ENCODE measurements at places on chromosomes 2 and 18. TPM values are rescaled to one million over a fixed set of nuclear protein-coding genes. Genes with fewer than 3 reads are reported as not detected.

Gene CPS1
- total RNA-seq: not detected

DNA sequence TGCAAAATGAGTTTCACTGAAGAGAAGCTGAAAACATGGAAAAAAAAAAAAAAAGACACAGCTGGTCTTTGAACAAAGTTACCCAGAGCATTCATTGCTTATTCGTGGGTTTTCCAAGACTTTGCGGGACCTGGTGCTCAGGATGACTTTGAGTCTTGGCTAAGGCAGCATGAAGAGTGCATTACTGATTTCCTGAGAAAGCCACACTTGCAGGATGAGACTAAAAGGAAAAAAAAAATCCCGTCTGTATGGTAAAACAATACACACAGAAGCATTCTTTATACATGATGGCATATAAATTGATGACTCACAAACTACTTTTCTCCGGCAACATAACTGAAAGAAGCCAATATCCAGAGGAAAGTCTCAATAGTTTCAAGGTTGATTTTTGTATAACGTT lies 195.4 kb downstream of the SPP2 start:
- DNase-seq: no peak

- DNase-seq: no peak
Observed at GRCh38 chr2:75600461-75601011, 39.8 kb upstream of the EVA1A start.

- no peak for DNase-seq
Observed at GRCh38 chr2:225891771-225892170, 492.3 kb downstream of the NYAP2 start.

GRCh38 chr2:101830555-101830954 lies 133.0 kb downstream of the MAP4K4 start:
- DNase-seq: no peak

DNA sequence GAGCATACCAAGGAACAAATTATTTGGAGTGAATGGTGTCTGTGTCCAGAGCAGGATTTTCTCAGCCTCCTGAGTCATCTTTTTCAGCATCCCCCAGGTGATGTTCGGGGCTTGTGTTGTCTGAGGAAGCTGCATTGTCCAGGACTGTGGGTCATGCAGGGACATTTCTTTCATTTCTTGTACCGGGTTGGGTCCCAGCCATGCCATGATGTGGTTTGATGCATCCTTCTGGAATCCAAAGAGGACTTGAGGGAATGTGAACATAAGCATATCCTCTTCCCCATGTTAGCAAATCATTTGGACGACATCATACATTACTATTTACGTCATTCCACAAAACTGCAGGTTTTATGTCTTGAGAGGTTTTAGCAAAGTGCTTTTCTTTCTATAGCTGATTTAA lies 797.8 kb downstream of the CCDC85A start:
- DNase-seq: no peak

GRCh38 chr2:157875641-157876065 lies 477 bp downstream of the ACVR1 start:
- peak; percentile 62 for DNase-seq

Gene POTEJ
- total RNA-seq: not detected

Gene WNT10A
- 12.4 TPM for total RNA-seq

Gene FBXO15
- total RNA-seq: 2.6 TPM

- no peak for DNase-seq
Observed at GRCh38 chr2:64881037-64881492, 108.1 kb upstream of the SLC1A4 start.

Gene TMEM17
- not detected for total RNA-seq

DNA sequence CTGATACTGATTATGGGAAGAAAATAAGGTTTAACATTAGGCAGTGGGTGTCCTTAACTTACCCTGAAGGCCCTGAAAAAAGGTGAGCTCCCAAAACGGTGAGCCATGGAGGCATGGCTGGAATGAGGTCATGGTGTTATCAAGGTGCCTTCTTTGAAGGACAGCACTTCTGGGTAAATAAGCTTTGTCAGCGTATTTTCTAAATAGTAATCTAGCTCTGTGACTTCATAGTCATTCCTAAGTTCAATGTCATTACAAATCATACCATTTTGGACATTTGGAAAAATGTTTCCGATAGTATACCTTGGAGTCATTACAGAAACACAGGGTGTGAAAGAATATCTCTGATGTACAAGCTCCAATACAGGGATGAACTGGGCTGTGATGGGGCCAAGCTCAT lies 35.2 kb upstream of the CNGA3 start:
- DNase-seq: no peak

Gene REG3G
- total RNA-seq: not detected

DNA sequence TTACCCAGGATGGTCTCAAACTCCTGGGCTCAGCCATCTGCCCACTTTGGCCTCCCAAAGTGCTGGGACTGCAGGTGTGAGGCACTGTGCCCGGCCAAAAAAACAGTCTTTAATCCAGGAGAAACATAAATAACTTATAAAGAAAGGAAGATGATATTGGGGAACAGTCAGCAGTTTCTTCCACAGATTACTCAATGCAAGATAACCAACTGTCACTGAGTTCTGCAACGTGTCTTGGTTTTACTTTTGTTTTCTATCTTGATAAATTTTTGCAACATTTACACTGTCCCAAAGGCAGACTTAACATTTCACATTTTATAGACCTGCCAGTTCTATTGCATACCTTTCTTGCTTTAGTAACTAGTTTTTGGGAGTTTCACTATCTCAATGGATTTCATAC lies 71.1 kb downstream of the ANKRD44 start:
- DNase-seq: no peak

GRCh38 chr2:11012131-11012693 lies 100.5 kb downstream of the KCNF1 start:
- no peak for DNase-seq

- no peak for DNase-seq
Observed at GRCh38 chr18:79476918-79477571, 81.3 kb downstream of the NFATC1 start.

Gene PCARE
- total RNA-seq: not detected

Gene TET3
- total RNA-seq: 18.2 TPM

DNA sequence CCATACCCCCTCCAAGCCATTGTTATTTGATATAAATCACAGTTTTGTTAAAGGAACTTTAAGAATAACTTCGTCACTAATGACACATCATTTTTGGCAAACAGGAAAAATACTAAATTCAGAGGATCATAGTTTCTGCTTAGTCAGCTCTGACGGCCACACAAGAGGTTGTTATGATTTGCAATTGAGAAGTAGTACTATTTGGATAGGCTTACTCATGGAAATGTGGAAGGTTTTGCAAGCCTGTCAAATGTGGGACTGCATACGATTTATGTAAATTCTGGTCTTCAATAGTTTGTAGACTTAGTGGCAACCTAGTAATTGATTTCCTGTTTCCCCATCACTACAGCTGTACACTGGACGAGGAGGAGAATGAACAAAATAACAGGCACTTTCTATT lies 108.1 kb downstream of the ARHGEF33 start:
- no peak for DNase-seq

DNA sequence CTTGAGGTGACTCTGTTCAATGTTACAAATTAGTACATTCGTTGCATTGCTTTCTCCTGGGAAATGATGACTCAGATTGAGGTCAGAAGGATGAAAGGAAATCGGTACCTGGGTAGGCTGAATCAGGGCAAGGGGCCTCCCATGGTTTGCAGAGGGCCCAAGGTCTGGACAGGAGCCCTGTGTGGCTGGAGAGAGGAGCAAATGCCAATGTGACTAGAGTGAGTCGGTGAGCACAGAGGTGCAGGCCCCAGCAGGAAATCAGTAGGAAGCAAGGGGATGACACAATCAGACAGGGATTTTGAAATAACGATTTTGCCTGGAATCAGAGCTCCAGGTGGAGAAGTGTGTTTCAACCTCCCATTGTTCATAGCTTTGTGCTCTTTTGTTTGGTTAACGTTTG lies 118.9 kb downstream of the CCDC102B start:
- DNase-seq: no peak

GRCh38 chr18:76457475-76457874 lies 37.6 kb downstream of the ZNF516 start:
- DNase-seq: no peak

DNA sequence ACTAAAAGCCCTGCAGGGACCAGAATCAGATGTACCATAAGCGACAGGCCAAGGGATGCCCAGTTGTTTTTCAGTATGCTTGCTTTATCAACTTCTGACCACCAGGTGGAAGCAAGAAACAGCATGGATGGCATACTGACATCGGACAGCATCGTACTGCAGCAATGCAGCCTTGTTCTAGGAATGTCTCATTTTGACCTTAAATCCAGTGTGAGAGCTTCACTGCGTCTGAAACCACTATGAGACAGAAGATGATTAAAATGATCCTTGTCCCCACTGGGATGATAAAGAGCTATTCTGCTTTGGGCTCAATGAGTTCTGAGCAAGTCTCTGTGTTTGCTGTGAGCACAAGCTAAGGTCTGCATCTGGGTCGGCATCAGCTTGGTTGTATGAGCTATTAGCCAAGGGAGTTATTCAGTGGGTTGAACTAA lies 54.3 kb downstream of the CDK15 start:
- DNase-seq: no peak

Gene PLB1
- 0.38 TPM for total RNA-seq

DNA sequence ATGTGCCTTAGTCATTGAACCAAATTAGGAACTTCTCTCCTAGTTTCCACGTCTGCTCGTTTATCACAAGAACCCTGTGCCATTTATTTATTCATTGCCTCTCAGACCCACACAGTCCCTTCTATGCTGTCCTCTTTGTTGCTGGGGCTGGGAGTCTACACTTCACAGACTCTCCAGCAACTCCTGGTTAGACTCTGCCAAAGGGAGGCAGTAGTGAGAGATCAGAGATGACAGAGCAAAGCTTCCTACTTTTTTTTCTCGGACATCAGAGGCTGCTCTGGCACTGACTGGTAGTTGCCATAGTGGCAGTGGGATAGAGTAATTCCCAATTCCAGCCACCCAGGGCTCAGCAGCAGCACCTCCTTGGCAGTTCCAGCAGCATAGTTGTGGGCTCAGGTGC lies 277.5 kb downstream of the BCL11A start:
- DNase-seq: no peak

- no peak for DNase-seq
Observed at GRCh38 chr2:189222468-189223105, 43.0 kb upstream of the COL5A2 start.

DNA sequence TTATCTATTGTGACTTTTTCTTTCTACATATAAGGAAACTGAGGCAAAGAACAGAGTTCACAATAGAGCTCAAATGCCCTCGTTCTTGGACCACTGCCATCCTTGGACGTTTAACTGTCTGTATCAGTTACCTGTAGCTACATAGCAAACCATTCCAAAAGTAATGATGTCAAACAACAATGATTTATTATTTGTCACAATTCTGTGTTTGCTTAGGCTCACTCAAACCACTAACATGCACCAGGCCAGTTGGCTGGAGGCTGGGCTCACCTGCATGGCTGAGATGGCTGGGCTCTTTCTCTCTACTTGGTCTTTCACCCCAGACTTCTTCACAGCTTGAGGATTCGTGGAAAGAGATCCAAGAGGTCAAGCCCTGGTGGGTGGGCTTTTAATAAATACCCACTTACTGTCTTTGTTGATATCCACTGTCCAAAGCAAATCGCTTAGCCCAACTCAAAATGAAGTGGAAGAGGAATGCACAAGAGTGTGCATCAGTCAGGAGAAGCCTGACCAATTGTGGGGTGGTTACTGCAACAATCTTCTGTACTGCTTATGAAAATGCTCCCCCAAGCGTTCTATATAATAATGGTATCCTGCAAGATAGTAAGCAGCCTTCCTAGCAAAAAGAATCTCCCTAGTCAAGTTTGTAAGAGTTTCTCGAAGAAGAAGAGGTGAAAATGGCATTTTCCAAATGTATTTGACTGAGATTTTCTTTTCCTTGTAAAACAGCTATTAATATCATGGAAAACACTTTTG lies 163.5 kb upstream of the NT5C1B start:
- no peak for DNase-seq

- no peak for DNase-seq
Observed at GRCh38 chr2:226693521-226693920, 106.1 kb downstream of the IRS1 start.

Gene CRYGD
- not detected for total RNA-seq

Gene CDH19
- total RNA-seq: not detected

Gene SERPINB7
- total RNA-seq: not detected

- no peak for DNase-seq
Observed at GRCh38 chr18:24421831-24422230, 4.6 kb upstream of the IMPACT start.

GRCh38 chr2:47512581-47513083 lies 109.7 kb downstream of the MSH2 start:
- no peak for DNase-seq

GRCh38 chr2:236916181-236916580 lies 169.5 kb upstream of the COPS8 start:
- DNase-seq: no peak

DNA sequence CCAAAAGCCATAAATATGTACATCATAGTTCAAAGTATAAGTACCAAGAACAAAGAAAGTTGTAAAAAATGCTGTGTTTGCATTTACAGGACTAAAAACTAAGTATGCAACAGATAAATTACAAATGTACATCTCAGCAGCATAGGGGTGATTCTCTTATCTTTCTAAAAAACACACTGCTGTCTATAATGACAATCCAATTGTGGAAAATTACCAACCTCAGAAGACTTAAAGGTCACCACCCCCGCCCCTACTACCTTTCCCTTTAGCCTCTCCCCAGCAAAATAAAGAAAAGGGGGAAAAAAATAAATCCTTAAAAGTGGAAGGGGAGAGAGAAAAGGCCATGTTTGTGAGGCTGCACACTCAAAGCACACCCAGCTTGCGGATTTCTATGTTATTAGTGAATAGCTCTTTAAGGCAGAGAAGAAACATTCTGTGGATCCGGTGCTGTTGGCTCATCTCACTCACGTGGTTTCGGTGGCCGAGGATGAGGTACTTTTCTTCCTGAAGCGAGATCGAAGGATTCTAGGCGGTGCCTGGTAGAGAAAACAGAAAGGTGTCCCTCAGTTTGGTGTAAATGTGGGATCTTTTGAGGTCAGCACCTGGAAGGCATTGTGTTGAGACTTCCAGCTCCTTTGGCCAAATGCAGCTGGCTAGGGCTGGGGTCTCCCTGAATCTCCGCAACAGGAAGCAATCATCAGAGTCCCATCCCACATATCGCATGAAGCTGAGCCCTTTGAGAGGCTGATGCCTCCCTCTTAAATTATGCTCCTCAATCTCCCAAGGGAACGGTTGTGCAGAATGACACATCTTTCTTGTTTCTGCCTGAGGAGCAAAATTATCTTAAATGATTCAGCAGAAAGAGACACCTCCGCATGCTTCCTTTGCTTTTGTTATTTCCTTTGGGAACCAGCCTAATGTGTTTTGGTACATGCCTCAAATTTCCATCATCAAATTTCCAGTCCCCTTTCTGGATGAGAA lies 17.6 kb downstream of the MRPL35 start:
- DNase-seq: no peak

DNA sequence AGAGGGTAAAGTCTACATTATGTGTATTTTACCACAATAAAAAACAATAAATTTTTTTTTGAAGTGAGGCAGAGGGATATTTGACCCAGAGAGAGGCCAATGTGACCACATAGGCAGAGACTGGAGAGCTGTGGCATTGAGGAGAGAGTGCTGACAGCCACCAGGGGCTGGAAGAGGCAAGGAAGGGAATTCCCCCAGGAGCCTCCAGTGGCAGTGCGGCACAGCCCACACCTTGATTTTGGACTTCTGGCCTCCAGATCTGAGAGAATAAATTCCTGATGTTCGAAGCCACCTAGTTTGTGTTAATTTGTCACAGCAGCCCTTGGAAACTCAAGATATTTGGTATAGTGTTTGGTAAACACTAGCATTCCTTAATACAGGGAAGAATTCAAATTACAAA lies 22.7 kb downstream of the ANKRD29 start:
- DNase-seq: no peak

Gene KIF1A
- total RNA-seq: not detected

Data from CD4-positive, alpha-beta memory T cell (primary cell).